Breast epithelium (tissue), 4 donors: ENCODE measurements at places on chromosomes 4 and X. TPM values are rescaled to one million over a fixed set of nuclear protein-coding genes. Genes with fewer than 3 reads are reported as not detected.
A peak's percentile ranks its signal among the peaks of the same experiment; 100 is the strongest.

- no peak for DNase-seq
Measured at GRCh38 chr4:38237139-38237538, 276.9 kb downstream of the PTTG2 start.

TLR3 gene
- total RNA-seq: 4.3 TPM

UBE2K gene
- 31.0 TPM for total RNA-seq

XG gene
- total RNA-seq: 2.6 TPM

DNA sequence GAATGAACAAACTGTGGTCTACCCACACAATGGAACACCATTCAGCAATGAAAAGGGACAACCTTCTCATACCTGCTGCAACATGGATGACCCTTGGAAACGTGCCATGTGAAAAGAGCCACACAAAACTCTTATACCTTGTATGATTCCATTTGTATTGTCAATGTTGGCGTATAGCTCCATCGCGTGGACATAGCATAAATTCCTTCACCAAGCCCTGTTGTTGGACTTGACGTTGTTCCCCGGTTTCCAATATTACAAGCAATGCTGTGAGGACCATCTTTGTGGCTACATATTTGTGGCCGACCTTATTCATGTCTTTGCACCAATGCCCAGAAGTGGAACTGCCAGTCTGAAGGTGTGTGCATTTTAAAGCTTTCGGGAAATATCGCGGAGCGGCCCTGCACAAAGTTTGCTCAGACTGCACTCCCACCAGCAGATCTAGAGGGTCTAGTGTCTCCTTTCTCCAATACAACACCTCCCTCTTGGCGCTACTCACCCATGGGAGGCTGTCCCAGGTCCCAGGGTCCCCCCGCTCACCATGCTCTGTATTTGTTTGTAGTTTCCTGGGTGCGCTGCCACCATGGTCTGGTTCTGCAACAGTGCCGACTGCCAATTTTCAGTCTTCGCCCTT, at the start of gene CLDN34:
TSS of gene CLDN34 (plus strand) at position 584 of the 634 bp plus-strand sequence. CDS start at position 584, 0 bp downstream.
- DNase-seq: no peak

- DNase-seq: no peak
Measured at GRCh38 chr4:174749091-174749490, 80.0 kb downstream of the GLRA3 start.

- DNase-seq: no peak
Measured at GRCh38 chrX:71235482-71235881, 12.5 kb downstream of the GJB1 start.

GRCh38 chrX:84188320-84188834, 378 bp upstream of the RPS6KA6 start:
- peak; percentile 50 for DNase-seq
